CD4-positive, alpha-beta T cell treated with Interleukin-6 for 4 hours (primary cell): ENCODE measurements at places on chromosomes 12 and 14.

DNA sequence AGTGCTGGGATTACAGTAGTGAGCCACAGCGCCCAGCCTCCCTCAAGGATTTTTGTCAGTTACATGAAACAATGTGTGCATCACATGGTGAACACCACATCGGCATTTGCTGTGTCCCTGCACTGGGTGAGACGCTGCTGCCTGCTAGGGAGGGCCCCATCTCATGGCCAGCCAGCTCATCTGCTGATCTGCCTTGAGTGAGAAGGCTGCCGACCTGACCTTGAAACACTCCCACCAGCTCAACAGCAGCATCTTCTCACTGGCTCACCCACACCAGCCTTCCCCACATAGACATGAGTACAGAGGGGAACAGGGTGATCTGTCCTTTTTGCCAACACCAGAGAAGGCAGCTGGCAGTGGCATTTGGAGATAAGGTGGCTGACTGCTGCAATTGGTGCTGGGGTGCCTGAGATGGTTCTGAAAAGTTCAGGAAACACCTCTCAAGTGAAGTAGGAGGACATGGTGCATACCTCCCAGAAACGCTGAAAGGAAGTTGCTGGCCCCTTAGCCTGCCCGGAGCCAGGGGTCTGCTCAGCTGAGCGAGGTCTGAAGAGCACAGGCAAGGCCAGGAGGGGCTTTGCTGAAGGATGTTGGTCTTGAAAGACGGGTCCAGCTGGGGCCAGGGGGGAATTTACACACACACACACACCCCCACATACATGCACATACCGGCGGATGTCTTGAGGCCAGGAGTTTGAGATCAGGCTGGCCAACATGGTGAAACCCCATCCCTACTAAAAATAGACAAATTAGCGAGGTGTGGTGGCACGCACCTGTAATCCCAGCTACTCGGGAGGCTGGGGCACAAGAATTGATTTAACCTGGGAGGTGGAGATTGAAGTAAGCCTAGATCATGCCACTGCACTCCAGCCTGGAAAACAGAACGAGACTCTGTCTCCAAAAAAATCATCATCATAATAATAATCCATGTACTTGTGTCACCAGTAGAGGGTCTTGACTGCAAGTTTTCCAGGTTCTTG is 14.3 kb upstream of the PPP1R13B start:
- no peak for DNase-seq

DNA sequence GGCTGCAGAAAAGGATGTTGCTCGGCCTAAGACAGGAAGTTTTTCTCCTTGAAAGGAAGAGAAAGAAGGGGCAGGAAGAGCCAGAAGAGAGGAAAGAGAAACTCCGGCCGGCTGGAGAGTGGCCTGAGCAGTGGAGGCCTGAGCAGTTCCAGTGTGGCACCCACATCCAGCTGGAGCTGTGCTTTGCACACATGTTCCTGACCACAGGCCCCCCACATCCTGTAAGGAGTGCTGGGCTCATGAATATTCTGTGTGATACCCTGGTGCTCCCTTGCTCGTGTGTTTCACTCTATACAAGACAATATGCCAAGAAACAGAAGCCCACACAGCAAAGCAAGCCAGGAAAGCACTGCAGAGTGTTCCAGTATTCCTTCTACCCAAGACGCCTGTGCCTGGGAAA is 27.1 kb downstream of the POLE start:
- DNase-seq = no peak

DNA sequence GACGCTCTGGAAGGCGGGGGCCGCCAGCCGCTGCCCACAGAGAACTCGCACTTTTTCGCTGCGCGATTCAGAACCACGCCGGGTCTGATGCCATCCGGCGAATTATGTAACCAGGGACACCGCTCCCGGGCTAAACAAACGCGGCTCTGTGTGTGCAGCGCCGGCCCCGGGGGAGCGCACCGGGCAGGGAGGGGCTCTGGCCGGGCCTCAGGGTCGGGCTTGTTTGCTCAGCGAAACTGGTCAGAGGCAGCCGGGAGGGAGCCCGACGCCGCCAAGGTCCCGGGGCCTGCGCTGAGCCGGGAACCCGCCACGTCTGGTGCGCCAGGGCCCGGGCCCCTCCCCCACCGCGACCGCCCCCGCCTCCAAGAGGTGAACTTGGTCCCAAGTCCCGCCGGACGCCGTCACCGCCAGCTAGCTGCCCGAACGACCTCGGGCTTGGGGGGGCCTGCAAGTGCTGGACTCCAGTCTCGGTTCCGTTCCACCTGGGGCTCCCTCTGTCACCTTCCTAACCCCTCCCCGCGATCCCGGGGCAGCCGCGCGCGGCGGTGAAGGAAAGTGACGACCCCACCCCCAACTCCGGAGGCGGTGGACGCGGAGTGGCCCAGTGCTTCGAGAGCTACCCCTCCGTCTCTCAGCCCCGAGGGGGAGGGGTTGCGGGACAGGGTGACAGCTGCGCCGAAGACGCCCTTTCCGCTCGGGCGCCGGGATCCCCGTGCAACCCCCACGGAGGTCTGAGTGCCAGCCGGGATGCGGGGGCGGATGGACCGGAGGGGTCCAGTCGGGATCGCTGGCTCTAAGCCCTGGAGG is 848 bp downstream of the CTDSP2 start:
- peak; percentile 65 for DNase-seq

DNA sequence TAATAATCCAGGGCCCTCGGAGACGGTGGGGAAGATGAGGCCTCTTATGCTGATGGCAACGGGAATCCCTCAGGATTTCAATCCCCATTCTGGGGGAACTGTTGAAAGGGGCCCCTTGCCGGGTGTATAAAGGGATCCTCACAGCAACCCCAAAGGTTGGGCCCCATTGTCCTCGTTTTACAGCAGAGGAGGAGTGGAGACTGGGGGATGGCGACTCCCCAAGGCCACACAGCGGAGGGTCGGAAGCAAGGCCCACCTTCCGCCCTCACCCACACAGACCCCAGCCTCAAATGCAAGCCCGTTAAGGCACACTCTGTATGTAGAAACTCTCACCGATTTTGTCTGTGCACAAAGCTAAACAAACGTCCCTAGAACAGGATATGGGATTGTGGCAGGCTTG is 327.9 kb upstream of the DIO3 start:
- no peak for DNase-seq

DNA sequence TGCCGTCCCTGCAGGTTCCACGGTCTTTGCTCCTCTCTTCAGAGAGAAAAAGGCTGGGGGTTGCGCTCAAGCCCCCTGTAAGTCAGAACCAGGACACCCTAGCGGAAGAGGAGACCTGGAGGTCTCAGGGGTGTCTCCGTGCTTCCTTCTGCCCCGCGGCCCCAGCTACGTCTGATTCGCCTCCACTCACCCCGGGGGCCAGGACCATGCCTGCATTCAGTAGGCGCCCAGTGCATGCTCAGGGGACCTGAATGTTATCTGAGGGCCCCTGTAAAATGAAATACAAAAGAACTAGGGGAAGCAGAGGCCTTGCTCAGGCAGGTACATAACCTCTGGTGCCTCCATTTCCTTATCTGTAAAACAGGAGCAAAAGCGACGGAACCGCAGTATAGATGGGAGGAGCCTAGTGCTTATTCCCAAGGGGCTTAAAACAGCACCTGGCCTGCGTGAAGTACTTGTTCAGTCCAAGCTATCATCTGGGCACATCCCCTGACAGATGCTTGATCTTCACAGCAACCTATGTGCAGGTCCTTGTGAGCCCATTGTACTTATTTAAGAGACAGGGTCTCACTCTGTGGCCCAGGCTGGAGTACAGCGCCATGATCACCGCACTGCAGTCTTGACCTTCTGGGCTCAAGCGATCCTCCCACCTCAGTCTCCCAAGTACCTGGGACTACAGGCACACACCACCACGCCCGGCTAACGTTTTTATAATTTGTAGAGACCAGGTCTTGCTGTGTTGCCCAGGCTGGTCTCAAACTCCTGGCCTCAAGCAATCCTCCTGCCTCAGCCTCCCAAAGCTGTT is 110.3 kb upstream of the NCOR2 start:
- no peak for DNase-seq

DNA sequence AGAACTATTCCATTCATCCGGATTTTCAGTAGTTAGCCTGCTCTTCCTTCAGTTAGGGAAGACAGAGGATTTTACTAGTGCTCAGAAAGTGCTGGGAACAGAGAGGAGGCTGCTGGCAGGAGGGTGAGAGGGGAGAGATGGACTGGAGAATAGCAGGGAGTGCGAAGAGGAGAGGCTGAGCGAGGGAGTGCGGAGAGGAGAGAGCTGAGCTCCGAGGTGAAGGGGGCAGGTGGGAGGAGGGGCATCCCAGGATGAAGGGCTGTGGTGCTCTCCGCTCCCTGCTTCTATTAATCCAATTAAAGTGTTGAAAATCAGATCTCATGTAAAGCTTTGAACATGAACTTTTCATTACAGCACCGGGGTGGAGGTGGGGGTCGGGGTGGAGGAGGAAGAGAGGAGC is 20.4 kb upstream of the SMOC1 start:
- DNase-seq = no peak
